ENCODE measurements at places on chromosomes 2 and 18.

DNA sequence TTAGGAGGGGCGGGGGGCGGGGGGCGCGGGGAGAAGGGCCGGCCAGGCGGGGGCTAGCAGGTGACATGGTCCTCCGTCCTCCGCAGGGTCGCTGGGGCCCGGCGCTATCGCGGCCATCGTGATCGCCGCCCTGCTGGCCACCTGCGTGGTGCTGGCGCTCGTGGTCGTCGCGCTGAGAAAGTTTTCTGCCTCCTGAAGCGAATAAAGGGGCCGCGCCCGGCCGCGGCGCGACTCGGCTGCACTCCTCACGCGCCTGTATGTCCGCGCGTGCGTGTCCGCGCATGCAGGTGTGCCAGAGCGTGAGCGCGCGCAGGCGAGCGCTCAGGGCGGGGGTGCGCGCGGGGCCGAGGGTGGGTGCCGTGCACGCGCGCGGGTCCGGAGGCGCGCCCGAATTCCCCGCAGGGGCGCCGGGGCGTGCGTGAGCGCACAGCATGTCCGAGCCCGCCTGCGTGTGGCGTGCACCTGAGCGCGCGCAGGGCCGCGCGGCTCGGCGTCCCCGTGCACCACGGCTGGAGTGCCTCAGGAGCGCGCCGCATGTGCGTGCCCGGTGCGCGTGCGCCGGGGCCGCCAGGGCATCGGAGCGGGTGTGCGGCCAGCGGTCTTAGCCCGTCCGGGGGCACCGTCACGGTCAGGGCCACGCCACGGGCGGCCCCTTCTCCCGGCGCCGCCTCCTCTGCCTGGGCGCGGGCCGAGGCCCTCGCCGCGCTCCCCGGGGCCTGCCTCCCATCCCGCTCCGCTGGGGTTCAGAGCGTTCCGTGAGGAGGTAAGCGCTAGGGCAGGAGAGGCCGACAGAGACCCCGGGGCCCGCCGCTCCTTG, 6.3 kb downstream of the SNORC start:
- peak; percentile 72 for DNase-seq

GRCh38 chr2:232260075-232260474, 118.5 kb upstream of the ALPP start:
- DNase-seq, result no peak

DNA sequence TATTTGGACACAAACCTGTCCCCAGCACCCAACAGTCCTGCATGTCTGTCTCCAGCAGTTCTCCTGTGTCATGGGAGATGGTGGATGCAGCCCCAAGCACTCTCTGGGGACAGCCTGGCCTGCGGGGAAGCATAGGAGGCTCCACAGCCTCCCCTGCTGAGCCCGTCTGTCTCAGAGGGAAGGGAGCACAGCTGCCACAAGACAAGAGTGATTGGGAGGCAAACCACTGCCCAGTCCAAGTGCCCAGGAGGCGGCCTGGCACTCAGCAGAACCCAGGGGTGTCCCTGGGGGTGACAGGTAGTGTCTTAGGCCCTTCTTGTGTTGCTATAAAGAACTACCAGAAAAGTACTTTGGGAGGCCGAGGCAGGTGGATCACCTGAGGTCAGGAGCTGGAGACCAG, 211.2 kb upstream of the MYT1L start:
- no peak for DNase-seq

DNA sequence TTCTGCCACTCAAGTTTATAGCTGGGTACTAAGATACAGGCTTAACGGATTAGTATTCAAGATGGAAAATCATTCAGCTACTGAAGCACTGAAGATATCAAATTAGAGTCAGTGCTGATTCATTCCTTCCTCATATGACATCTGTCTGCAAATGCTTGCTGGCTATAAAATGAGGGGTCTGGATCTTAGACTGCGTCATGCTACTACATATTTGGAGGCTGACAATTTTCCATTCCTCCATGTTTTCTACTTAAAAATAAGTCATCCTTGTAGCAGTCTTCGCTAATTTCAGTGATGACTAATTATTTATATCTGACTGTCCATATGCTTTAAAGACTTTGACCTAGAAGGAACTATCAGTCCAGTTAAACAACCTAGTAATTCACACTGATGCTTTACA, 233.4 kb downstream of the RIT2 start:
- DNase-seq, result no peak

GRCh38 chr18:12540751-12541150, 117.2 kb downstream of the SPIRE1 start:
- DNase-seq, result no peak

- no peak for DNase-seq
Observed at GRCh38 chr2:23404426-23404825, 19.4 kb downstream of the KLHL29 start.

- DNase-seq, result no peak
Observed at GRCh38 chr2:88059979-88060906, 4.7 kb upstream of the KRCC1 start.

DNA sequence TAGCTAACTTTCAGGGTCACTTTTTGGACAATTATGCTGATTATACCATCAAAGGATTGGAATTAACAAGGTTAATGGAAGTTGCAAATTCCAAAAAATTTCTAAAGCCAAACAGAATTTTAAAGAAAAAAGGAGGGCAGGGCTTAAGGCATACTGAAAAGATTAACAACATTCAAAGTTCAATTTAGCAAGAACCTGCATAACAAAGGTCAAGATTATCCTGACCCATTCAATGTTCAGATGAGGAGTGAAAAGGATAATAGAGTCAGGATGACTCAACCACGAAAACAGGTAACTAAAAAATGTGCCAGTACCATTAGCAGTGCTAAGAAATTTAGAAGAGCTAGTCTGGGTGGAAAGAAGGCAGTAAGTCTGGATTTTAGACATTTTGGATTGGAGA, 139.8 kb upstream of the HNMT start:
- no peak for DNase-seq

DNA sequence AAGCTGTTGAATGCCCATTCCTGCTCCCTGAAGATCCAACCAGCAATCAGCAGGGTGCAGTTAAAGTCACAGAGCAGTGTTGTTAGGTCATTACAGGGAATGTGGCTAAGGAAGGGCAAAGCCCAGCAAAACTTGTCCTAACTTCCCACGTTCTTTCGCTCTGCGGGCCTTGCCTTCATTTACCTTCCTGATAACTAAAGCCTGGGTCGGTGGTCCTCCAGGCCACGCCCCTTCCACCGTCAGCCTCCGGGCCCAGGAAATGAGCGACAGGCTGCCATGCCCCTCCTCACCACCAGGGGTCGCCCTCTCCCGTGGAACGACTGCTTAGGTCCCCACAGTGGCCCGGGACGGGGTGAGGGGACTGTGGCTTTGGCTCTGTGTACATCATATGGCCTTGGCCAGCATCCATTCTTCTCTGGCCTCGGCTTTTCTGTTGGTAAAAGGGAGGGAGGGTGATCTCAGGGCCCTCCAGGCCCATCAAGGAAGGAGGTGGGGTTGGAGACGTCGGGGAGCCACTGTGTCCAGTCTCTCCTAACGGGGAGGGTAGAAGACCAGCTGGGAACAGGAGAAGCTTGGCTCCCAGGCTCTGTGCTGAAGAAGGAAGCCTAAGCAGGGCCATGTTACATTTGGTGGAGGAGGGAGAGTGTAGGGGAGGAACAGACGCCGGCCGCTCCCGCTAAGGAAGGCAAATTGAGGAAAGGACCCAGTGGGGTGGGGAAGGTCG, 2.2 kb downstream of the SH2D6 start:
- DNase-seq, result peak; percentile 100

DNA sequence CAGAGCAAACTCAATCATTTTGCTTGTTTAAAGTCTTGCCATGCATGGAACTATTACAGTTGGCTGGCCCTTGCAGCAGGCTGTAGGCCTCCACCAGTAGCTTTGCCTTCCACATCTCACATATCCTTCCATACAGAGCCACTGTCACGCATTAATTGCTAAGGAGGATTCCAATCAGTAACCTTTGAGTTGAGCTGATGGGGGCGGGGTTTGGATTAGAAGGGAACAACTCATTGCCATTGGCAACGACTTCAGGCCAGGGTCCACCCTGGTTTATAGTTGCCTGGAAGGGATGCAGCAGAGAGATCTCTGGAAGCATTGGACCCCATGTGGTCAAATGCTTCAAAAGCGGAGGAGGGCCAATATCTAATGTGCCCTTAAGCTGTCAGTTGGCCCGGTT, 63.3 kb upstream of the TTC39C start:
- DNase-seq, result no peak

DNA sequence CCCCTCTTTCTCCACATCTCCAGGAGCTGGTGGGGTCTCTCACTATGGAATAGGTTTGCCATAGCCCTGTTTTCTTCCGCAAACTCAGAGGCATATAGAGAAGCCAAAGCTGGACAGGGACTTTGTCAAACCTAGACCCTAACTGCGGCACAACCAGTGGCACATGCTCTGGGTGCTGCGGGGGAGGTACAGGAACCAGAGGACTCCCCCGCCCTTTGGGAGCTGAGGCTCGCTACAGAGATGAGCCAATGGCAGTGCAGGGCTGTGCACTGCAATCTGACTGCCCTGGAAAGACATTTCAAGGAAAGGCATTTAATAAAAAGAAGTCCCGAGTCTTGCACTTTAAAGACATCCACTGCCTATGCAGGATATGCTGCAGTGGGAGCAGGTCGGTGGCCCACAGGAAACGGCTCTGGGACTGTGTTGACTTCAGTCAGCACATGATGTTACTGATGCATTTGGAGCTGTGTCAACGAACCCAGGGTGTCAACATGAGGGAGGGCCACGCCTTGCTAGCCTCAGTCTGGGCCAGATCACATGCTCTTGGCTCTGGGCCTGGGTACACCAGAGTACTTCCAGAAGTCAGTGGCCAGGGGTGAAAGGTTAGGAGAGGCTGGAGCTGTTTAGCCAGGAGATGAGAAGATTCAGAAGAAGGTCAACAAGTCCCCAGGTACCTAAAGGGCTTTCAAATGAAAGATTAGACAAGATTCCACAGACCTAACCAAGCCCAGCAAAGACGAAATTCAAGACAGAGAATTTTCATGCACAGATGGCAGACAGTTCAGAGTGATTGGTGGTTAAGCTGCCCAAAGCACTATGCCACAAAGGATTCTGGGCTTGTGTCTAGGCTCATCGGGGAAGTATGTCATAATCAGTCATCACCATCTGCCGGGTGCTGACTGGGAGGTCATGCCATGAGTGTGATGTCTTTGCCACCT, 8.2 kb downstream of the SLC35F6 start:
- DNase-seq, result no peak

DNA sequence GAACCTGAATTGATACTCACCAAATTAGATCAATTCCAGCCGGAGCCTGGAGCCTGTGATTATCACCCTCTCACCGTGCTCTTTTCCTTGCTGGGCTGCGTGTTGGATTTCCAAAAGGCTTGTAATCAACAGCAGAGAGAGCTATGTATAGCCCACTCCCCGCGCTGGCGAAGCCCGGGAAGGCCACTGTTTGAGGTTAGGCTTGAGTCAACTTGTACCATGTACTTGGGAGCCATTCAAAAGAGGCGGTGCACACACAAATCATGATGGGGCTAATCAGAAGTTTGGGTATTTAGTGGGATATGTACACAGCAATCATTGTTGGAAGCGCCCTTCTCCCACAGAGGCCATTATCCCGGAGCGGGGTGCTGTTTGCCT, 151.6 kb downstream of the GLI2 start:
- no peak for DNase-seq

- DNase-seq, result no peak
Observed at GRCh38 chr18:23512641-23513040, 9.3 kb downstream of the RMC1 start.

DNA sequence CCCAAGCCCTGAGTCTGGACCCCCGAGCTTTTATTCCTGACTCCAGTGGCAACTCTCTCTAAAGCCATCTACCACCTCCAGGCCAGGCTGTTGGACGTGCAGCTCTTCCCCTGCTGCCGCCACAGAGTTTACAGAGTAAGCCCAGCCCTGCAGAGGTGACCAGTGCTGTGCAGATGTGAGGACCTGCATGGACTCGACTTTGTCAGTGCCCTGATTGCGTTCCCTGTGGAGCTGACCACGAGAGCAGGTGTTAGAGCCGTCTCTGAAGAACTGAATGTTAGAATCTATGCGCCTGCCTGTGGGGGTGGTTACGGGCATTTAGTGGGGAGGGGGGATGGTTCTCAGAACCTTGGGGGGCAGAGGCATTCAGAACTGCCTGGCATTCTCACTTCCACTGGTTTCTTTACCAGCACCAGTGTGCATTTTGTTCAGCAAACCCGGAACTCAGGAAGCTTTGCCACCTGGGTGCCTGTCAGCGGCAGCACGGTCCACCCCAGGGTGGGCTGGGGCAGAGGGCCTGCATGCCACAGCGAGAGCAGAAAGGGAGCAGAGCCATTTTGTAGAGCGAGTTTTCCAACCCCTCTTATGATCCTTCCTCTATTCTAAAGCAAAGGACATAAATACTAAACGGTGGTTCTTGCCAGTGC, 137.9 kb downstream of the KLHL29 start:
- no peak for DNase-seq

DNA sequence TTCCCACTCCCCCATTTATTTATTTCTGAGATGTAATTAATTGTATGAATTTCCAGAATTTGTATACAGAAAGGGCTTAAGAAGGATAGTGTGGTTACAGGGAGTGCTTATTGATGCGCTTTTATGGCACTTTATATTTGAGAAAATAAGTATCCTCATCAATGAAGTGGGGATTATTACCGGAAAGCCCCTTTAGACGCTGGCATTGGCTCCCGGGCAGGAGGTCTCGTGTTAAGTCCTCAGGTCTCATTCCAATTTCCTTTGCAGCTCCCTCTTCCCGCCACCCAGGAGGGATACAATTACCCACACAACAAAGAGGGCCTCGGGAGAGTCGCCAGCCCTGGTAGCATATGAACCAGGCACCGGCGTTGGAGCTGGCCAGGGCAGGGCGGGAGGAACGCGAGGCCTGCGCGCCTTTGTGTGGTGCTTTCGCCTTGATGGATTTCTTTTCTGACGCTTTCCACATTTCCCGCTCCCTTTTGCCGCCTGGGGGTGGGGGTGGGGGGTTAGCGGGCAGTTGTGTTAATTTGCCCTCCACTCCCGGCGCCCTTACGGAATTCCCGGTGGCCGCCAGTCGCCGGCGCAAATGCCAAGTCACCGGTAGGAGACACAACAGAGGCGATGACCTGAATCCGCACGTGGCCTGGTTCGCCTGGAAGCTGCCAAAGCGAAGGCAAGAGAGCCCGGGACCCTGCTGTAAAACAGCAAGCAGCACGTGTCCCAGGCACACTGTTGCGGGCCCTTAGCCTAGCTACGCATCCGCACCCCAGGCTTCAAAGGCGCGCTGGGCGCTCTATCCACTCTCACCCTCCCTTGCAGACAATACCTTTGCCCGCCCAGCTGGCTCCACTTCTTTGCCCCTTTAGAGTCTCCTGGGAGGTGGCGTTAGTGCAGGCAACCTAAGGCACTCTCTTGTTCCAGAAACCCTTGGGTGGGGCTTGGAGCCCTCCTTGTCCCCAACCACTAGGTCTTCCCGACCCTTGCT, 3.3 kb downstream of the GAD1 start:
- peak; percentile 79 for DNase-seq

- peak; percentile 72 for DNase-seq
Observed at GRCh38 chr2:174158003-174158402, 90.3 kb downstream of the OLA1 start.

GRCh38 chr2:25178976-25179375, 10.6 kb upstream of the POMC start:
- DNase-seq, result no peak

DNA sequence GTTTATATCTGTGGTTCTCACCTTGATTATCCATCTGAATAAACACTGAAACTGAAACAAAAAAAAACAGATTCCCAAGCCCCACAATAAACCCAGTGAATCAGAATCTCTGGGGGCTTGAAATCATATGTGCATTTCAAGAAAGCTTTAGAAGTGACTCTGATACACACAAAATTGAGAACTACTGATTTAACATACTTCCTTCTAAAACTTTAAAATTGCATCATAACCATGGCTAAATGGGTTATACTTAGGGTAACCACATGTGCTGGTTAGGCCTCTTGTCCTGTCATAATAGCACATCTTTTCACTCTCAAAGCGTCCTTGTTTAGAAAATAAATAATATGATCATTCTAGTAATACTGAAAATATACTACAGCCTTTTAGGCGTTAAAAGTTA, 100.9 kb downstream of the ATAD2B start:
- no peak for DNase-seq

Data from H1 (cell line).